ENCODE measurements at places on chromosomes 11 and 22.

DNA sequence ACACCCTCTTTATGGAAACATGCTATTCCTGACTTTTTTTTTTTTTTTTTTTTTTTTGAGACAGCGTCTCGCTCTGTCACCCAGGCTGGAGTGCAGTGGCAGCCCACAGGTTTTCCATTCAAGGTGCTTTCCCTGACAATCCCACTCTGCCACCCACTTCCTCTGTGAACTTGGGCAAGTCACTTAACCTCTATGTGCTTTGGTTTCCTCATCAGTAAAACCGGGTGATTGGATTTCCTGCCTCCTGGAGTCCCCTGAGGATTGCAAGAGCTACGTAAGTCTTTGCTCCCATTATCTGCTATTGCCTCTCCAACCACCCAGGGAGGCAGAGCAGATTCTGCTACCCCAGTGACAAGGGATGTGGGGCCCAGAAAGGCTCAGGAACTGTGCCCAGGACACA lies 54.1 kb downstream of the CELSR1 start:
- no peak for DNase-seq

- no peak for DNase-seq
These were observed 4.6 kb downstream of the TSPAN32 start for GRCh38 chr11:2306452-2306823.

GRCh38 chr11:75562836-75563484 lies 907 bp downstream of the SERPINH1 start:
- DNase-seq, result no peak

DNA sequence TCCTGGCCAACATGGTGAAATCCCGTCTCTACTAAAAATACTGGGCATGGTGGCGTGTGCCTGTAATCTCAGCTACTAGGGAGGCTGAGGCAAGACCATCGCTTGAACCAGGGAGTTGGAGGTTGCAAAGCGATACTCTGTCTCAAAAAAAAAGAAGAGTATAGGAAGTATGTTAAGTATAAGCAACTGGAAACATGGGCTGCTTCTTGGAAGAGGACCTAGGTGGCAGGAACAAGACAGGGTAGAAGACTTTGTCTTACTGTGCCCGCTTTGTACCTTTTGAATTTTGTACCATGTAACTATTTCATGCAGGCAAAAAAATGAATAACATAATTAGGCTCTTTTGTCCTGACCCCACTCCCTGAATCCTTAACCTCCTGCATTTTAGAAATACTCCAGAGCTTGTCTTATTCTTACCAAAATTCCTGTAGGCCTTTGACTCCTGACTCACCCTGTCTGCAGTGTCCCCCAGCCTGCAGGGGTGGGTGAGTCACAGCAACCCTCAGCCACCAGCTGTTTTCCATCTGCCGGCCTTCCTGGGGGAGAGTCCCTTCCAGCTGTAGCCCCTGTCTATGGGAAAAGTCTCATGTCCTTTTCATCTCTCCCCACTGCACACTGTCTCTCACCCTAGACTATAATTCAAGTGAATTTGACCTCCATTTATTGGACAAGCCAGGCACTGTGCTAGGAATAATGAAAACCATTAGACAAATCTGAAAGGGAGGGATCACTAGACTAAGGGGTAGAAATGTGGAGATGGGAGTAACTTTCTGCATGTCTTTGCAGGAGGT lies 41.8 kb downstream of the TXN2 start:
- no peak for DNase-seq

- no peak for DNase-seq
These were observed 52.1 kb downstream of the ALG9 start for GRCh38 chr11:111819161-111819828.

- DNase-seq, result peak; percentile 79
These were observed 81.3 kb upstream of the TP53I11 start for GRCh38 chr11:45031912-45032519.

DNA sequence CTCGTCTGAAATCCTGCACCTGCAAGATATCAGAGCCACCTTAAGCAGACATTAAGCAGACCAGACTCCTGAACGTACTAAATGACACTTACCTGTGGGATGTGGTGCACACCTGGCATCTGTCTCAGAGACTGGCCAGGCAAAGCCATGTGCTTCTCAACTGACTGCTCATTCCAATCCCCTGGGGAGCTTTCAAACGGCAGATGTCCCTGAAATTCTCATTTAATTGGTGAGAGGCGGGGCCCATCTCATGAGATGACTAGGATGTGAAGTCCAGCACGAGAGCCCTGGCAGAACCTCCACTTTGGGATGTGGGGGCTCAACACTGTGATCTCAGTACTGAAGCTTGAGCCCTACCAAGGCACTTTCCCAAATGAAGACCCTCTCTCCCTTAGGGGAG lies 84.9 kb upstream of the HMGXB4 start:
- DNase-seq, result no peak

DNA sequence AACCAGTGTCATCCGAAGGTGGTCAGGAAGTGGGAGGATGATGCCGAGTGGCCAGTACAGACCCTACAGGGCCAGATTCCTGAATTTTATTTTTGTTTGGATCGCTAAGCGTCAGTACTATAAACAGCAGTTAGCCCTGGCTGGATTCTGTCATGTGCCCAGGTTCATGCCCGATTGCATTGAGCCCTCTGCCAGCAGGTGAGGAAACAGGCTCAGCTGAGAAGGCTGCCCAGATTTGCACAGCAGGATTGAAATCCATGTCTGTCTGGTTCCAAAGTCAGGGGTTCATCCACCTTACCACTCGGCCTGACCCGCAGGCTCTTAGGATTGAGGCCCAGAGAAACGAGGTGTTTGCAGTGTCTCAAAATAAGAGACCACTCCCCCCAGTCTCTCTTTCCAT lies 9.1 kb upstream of the TBC1D22A start:
- DNase-seq, result no peak

GRCh38 chr11:111000400-111001080 lies 245.0 kb upstream of the POU2AF2 start:
- no peak for DNase-seq

GRCh38 chr11:69274531-69275016 lies 19.4 kb upstream of the MYEOV start:
- no peak for DNase-seq

DNA sequence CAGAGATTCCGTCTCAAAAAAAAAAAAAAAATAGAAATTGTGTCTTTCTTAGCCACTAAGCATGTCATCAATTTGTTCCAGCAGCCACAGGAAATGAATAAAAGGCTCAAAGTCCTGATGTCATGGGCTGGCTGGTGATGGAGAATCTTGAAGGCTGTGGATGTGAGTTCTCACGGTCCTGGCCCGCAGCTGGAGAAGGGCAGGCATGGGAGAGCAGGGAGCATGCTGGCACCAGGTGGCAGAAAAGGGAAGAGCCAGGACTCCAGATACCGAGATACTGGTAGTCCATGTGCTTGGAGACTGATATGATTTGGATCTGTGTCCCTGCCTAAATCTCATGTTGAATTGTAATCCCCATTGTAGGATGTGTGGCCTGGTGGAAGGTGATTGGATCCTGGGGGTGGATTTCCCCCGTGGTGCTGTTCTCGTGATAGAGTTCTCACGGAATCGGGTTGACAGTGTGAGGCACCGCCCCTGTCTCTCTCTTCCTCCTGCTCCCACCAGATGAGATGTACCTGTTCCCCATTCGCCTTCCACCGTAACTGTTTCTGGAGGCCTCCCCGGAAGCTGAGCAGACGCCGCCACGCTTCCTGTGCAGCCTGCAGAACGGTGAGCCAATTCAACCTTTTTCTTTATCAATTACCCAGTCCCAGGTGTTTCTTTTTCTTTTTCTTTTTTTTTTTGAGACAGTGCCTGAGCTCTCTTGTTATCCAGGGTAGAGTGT lies 18.1 kb downstream of the MRGPRD start:
- no peak for DNase-seq

- DNase-seq, result peak; percentile 59
These were observed 572 bp upstream of the APLP2 start for GRCh38 chr11:130068986-130069658.

GRCh38 chr11:12716816-12717215 lies 42.6 kb downstream of the TEAD1 start:
- DNase-seq, result no peak

DNA sequence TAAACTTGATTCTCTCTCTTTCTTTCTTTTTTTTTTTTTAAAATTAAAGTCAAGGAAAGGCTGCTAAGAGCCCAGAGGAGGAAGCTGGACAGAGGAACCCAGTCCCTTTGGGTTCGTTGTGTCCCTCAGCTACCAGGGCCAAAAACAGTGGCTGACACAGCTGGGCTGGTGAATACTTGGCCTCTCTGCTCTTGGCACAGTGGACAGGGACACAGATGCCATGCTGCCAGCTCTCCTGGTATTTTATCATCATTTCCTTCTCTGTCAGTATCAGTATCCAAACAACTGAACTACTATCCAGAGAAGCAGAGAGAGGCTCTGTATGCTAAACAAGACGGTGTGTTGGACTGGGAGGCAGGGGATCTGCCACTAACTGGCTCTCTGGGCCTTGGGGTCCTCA lies 123.7 kb upstream of the CCDC90B start:
- DNase-seq, result no peak

DNA sequence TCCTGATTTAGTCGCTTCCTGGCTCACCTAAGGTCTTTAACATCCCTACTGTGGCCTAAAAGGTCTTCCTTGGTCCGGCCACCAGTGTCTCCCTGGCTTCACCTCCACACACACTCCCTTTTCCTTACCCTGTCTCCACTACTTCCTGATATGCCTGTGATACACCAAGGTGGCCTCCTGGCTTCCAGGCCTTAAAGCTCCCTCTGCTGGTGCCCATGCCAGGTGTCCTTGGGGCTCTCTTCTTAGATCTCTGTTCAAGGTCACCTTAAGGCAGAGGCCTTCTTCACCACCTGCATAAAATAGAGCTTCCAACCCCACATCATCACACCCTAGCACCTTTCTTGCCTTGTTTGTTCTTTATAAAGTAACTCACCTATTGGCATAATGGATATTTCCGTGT lies 787.7 kb downstream of the NTM start:
- DNase-seq, result no peak

DNA sequence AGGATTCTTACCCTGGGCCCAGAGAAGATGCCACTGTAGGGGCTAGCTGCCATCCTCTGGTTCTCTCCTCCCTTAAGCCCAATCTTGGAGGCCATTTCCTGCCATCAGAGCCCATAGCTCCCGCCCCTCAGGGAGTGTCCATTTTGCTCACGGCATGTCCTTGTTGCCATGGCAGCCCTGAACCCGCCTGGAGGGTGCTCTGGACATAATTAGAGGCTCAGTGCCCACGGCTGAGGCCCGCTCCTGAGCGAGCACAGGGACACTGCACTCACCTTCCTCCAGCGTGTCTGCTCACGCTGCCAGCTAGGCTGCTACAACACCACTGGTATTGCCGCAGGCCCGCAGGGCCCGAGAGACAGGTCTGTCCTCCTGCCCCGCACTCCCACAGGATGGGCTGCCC lies 11.1 kb upstream of the SUSD2 start:
- no peak for DNase-seq

GRCh38 chr11:27234043-27234668 lies 128.9 kb downstream of the CCDC34 start:
- peak; percentile 65 for DNase-seq

- no peak for DNase-seq
These were observed 173.7 kb downstream of the ADAMTS15 start for GRCh38 chr11:130622141-130622542.

DNA sequence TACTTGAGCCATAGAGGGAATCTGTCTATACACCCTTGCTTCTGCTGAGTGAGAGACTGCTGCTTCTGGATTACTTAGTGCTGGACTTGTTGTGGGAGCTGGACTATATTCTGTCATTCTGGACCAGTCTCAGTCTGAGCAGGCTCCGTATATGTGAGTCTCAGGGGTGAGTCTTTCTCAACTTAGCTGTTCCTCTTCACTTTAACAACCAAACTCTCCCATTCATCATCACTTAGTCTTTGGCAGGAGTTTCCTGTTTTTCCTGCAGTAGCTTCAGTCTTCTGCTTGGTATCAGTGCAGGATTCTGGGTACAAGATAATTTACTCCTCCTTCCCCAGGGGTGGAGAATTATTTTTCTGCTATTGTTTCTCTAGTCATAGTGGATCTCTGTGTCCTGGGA lies 779.5 kb downstream of the METTL15 start:
- DNase-seq, result no peak

GRCh38 chr11:1766719-1767398 lies 3.1 kb upstream of the CTSD start:
- DNase-seq, result no peak

DNA sequence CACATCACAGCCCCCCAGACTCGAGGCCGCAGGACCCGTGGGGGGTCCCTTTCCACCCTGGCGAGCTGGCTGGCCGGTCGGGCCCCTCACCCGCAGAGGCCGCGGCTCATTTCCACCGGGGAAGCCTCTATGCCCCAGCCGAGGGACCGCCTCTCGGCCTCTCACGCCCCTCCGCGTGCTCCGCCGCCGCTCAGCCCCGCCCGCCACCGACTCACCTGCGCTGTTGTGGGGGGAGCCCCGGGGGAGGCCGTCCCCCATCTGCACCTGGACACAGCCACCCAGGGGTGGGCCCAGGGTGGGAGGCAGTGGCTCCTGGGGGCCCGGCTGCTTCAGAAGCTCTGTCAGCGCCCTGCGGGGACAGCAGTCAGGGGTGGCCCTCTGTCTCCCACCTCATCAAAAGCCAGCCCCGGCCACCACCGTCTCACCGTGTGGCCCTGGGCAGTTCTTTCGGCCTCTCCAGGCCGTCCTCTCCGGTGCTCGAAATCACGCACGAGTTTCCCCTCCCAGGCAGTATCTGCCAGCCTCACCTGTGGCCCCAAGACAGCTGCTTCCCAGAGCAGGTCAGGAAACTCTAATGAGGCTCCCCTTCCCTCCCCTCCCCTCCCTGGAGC lies 3.8 kb downstream of the SHISA8 start:
- peak; percentile 56 for DNase-seq

- no peak for DNase-seq
These were observed 614 bp downstream of the SELENOM start for GRCh38 chr22:31106731-31107177.

GRCh38 chr11:134052395-134052987 lies 16.4 kb upstream of the JAM3 start:
- DNase-seq, result no peak

- DNase-seq, result no peak
These were observed 40.4 kb downstream of the C11orf58 start for GRCh38 chr11:16778876-16779275.

- DNase-seq, result no peak
These were observed 62.2 kb upstream of the SOX6 start for GRCh38 chr11:16418428-16419097.

DNA sequence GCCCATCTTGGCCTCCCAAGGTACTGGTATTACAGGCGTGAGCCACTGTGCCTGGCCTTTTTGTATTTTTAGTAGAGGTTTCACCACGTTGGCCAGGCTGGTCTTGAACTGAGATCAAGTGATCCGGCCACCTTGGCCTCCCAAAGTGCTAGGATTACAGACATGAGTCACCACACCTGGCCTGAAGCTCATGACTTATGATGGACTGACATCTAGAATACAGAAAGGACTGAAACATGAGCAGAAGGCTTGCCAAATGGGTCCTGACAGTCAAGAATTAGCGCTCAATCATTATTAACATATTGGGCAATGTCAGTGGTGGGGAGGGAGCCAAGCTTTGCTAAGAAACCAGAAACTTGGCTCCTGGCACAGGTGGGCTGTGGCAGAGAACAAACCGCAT lies 5.0 kb downstream of the FADS1 start:
- no peak for DNase-seq

GRCh38 chr11:12680246-12680939 lies 6.2 kb downstream of the TEAD1 start:
- no peak for DNase-seq

- DNase-seq, result peak; percentile 44
These were observed 40.0 kb upstream of the CREB3L1 start for GRCh38 chr11:46237248-46238077.

GRCh38 chr11:111559800-111560464 lies 19.4 kb downstream of the LAYN start:
- DNase-seq, result no peak
